ENCODE measurements at places on chromosomes 5 and 9. TPM values are rescaled to one million over a fixed set of nuclear protein-coding genes. Genes with fewer than 3 reads are reported as not detected.

Gene RXRA
- total RNA-seq = 20.5 TPM

GRCh38 chr9:127522727-127523126 lies 71.4 kb downstream of the LRSAM1 start:
- DNase-seq = no peak
- no peak overlapping the region for H3K4me3 ChIP-seq
- peaks cover 11% of the 10 kb centered on the region for H3K36me3 ChIP-seq
- H3K27ac ChIP-seq = no peak overlapping the region

Gene SPINK1
- total RNA-seq = not detected

Gene ANKRD18B
- 5.0 TPM for total RNA-seq

Gene SV2C
- total RNA-seq = 17.8 TPM

- no peak overlapping the region for H3K4me3 ChIP-seq
- H3K27me3 ChIP-seq = no peaks in the 10 kb centered on the region
- DNase-seq = no peak
- no peak overlapping the region for H3K27ac ChIP-seq
- peaks cover 33% of the 10 kb centered on the region for H3K4me1 ChIP-seq
Measured at GRCh38 chr5:4734348-4734747, 405.8 kb upstream of the ADAMTS16 start.

DNA sequence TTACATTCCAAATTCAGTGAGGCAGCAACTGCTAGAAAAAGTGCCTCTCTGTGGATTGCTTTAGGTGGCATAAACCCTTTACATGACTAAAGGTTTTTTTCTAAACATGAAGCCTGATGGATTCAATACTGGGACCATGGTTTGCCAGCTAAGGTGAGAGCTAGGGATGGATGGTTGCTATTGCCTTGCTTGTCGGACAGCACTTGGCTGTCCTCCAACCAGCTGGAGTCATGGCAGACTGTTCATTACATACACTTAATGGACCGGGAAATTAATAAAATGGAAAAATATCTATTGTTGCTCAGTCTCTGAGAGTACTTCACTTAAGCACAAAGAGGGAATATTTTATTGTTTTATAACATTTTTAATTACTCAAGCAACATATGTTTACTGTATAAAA lies 116.9 kb upstream of the TRPC7 start:
- no peak overlapping the region for H3K27ac ChIP-seq
- H3K36me3 ChIP-seq = no peaks in the 10 kb centered on the region
- H3K27me3 ChIP-seq = peaks cover 1% of the 10 kb centered on the region
- H3K4me3 ChIP-seq = no peak overlapping the region
- H3K4me1 ChIP-seq = no peaks in the 10 kb centered on the region

Measured in glutamatergic neuron (in vitro differentiated cells).